ENCODE measurements at places on chromosomes 5 and 9.

GRCh38 chr9:112248722-112249121 lies 73.6 kb upstream of the SUSD1 start:
- DNase-seq, result no peak

DNA sequence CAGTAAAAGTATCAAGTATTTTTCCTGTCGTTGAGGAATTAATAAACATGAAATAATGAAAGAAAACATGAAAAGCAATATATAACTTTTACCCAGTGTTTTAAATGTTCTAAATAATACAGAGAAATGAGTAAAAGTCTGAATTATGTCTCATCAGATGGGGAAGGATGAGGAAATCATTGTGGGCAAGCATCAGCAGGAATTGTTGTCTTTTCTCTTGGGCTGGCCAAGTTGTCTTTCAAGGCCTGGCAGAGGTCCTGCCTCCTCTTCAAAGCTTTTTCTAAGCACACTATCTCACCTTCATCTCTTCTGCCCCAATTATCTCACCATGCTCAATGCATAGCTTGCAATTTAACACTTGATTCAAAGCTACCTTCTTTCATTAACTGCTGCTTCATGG lies 41.9 kb downstream of the MOCS2 start:
- DNase-seq, result no peak

- no peak for DNase-seq
Measured at GRCh38 chr9:97511655-97512427, 10.4 kb downstream of the TMOD1 start.

DNA sequence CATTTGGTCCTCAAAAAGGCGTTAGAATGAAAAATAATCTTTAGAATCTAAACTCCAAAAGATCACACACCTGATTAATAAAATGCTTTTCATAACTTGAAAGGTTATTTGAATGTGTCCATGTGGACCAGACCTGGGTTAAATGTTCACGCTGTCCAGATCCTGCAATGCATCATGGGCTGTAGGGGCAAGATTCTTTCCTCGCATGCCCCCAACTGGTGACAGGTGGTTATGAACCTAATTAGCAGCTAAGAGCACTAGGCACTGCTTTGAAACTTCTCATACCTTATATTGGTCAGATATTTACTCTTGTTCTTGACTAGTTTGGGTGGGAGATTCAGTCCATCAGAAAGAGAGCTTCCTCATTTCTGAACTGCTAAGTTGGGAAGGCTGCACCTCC lies 19.3 kb upstream of the PIP5K1B start:
- peak; percentile 27 for DNase-seq

DNA sequence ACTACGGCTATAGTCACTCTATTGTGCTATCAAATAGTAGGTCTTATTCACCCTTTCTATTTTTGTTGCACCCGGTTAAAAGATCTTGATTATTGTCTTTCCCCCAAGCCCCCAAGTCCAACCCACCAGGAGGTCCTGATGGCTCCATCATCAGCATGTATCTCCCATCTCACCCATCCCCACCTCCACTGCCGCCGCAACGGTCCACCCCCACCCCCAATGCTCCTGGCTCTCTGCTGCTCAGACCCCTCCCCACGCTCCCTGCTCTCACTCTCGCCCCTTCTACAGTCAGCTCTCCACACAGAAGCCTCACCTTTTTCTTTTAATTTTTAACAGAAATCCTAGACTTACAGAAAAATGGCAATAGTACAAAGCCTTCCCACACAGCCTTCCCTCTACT lies 51.5 kb upstream of the SH3PXD2B start:
- DNase-seq, result no peak

Data from stimulated activated CD4-positive, alpha-beta T cell treated with anti-CD3 and anti-CD28 coated beads, Interleukin-12 subunit alpha, Interleukin-12 subunit beta, amount 100 ng/mL, for 24 hours (primary cell).